ENCODE measurements at places on chromosomes 5 and 9.

GRCh38 chr9:4167079-4167671 is 132.7 kb downstream of the GLIS3 start:
- DNase-seq: no peak

DNA sequence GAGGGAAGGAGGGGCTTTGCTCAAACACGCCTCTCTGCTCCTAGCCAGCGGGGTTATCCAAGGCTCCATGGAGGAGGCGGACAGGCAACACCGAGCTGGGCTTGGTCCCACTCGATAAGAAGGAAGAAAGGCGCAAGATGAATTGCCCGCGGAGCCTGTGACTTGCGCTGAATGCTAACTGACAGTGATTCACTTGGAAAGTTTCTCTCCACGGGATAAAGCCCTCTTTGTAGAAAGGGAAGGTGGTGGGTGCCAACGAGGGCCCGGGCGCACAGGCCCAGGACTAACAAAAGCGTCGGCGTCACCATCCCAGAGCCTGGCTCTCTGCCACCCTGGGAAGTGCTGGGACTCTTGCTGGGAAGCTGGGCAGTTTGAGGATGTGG is 76.0 kb downstream of the VAV2 start:
- no peak for DNase-seq

DNA sequence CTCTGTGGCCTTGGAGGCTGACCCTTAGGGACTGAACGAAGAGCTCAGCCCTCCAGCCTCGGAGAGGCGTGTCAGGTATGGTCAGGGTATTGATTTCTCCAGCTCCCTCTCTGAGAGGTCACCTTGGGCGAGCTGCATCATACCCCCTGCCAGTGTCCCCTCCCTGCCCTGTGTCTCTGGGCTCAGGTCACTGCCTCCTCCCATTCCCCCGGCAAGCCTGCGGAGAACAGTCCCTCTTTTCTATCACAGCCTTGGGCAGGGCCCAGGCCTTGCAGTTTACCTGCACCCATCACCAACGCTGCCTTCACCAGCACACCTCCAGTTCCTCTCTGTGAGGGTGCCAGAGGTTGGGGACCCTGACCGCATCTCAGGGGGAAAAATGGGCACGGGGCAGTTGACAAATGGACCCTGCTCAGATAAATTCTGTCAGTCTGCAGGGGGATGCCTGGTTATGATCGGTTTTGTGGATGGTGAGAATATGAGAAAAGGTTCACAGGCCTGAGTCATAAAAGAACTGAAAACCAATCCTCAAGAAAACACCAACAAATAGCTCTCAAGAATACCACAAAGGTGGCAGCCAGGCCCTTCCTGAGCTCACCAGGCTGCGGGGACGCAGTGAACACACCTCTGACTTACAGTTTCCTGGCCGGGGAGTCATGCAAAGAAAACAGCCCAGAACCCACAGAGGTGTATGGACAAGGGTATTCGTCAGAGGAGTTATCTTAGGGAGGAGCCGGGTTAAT is 24.7 kb upstream of the RXRA start:
- DNase-seq: peak; percentile 27

DNA sequence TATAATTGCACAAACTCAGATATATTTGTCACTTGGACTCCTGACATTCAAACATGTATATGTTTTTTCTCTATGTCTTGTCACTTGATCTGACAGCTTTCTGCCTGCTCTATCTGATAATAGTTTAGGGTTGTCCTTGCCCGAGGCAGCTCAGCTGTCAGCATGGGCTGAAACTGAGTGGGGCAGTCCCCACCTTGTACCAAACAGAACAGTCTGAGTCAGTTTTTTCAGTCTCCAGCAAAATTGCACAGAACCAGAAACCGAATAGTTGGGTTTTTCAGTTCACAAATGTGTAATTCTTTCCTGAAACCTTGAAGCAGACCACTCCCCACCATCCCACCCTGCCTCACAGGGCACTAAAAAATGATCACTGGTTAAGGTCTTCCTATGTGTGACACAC is 9.5 kb upstream of the HAND1 start:
- no peak for DNase-seq

All from T-helper 9 cell (primary cell).